Glomerular endothelial cell (primary cell): ENCODE measurements at places on chromosomes 16 and 17. TPM values are rescaled to one million over a fixed set of nuclear protein-coding genes. Genes with fewer than 3 reads are reported as not detected.

FOXL1 gene
- 3.3 and 10.3 TPM in 2 replicates for total RNA-seq

RNF43 gene
- total RNA-seq = 0.05 TPM in 1 of 2 replicates, not detected in the other

MPP3 gene
- total RNA-seq = 3.6 and 4.1 TPM in 2 replicates

ZFP90 gene
- 25.0 and 32.6 TPM in 2 replicates for total RNA-seq

ZP2 gene
- total RNA-seq = not detected in 2 replicates

NECAB2 gene
- total RNA-seq = not detected in 2 replicates

MEIOB gene
- 0.10 and 0.88 TPM in 2 replicates for total RNA-seq

TBX4 gene
- not detected in 2 replicates for total RNA-seq

STAC2 gene
- total RNA-seq = not detected in 2 replicates

GAST gene
- not detected in 2 replicates for total RNA-seq

ZNF385C gene
- total RNA-seq = not detected in 2 replicates

CRLF3 gene
- total RNA-seq = 8.7 and 13.4 TPM in 2 replicates

SLFN14 gene
- 0.18 TPM in 1 of 2 replicates, not detected in the other for total RNA-seq

NT5C gene
- 41.5 and 62.0 TPM in 2 replicates for total RNA-seq

CSH2 gene
- not detected in 2 replicates for total RNA-seq

PIMREG gene
- 2.8 and 8.2 TPM in 2 replicates for total RNA-seq

GNGT2 gene
- 1.4 and 2.9 TPM in 2 replicates for total RNA-seq

PHF23 gene
- 42.9 and 53.0 TPM in 2 replicates for total RNA-seq

NKD1 gene
- under 0.01 TPM in 1 of 2 replicates, not detected in the other for total RNA-seq

VMO1 gene
- total RNA-seq = 0.44 TPM in 1 of 2 replicates, not detected in the other

GAA gene
- total RNA-seq = 119 and 166 TPM in 2 replicates
